ENCODE measurements at places on chromosomes 7 and 10.
A peak's percentile ranks its signal among the peaks of the same experiment; 100 is the strongest.

DNA sequence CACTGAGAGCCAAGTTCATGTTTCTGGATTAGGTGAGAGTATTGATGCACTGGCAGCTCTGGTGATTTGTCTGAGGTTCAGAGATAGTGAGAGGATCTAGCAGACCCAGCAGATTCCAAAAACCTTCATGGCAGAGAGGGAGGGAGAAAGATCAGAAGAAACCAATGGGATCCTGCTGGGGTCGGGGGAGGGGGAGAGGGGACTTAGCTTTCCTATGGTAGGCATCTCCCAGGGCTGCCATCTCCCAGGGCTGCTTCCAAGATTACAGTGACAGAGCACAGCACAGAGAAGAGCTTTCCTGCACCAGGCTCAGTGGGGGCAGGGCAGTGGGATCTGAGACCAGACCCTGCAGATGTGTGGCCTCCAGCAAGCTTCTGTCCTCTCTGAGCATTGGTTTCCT lies 76.8 kb upstream of the GDF10 start:
- DNase-seq = no peak

DNA sequence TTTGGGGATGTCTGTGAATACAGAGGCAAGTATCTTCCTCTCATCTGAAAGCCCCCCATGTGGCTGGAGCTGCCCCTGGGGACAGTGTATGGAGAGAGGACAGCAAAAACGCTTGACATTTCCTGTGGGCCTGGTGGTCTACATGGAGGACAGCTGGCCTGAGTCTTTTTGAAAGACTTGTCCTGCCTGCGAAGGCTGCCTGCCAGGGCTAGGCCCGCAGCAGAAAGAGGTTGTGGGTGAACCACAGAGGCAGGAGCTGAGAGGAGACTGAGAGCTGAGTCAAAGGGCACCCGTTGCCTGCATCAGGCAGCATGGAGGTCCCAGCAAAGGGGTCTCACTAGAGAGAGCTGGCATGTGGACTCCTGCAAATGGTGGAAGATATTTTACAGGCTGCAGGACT lies 66.4 kb downstream of the KAT6B start:
- DNase-seq = no peak

GRCh38 chr10:31929261-31930022 lies 811 bp upstream of the ARHGAP12 start:
- peak; percentile 20 for DNase-seq

- peak; percentile 39 for DNase-seq
Measured at GRCh38 chr7:36283711-36284130, 105.9 kb upstream of the ANLN start.

GRCh38 chr10:85786401-85786899 lies 580.1 kb downstream of the GRID1 start:
- no peak for DNase-seq

GRCh38 chr7:77831481-77831880 lies 32.9 kb downstream of the PHTF2 start:
- peak; percentile 21 for DNase-seq

DNA sequence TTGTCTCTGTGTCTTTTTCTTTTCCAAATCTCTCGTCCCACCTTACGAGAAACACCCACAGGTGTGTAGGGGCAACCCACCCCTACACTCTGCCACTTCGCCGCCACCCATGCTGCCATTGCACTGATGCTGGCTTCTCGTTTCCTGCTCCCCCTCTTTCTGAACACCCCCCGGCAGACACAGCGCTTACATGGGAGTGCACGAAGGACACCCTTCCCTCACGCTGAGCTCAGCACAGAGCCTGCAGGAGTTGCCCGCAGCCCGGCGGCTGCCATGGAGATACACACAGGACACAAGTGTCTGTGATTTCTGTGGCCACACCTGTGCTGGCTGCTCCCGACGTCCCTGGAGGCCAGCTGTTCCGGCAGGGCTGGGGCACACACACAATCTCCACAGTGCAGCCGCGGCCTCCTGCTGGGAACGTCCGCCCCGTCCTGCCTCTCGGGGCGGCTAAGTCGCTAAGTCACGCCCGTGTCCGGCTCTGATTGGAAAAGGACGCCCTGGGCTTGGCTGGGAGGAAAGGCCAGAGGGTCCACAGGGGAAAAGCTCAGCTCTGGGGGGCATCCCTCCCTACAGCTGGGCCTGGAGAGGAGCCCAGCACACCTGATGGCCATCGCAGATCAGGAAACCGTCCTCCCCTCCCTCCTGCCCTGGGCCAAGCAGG lies 349.8 kb downstream of the PTPRN2 start:
- no peak for DNase-seq

DNA sequence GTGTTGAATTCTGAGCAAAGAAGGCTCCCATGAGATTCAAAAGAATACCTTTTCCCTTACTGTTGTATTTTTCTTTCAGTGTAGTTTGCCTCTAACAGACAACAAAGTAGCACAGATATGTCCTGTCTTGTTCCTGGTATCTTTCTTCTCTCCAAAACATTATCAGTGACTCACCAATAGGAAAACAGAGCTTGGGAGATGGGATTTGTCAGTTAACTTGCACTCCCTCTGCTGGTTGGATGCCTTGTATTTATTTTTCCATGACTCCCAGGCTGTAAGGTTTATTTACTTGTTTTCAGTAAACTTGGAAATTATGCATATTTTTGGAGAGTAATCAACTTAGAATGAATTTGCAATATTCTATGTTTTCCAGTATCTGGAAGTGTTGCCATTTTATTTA lies 129.7 kb downstream of the SAMD9 start:
- DNase-seq = no peak

DNA sequence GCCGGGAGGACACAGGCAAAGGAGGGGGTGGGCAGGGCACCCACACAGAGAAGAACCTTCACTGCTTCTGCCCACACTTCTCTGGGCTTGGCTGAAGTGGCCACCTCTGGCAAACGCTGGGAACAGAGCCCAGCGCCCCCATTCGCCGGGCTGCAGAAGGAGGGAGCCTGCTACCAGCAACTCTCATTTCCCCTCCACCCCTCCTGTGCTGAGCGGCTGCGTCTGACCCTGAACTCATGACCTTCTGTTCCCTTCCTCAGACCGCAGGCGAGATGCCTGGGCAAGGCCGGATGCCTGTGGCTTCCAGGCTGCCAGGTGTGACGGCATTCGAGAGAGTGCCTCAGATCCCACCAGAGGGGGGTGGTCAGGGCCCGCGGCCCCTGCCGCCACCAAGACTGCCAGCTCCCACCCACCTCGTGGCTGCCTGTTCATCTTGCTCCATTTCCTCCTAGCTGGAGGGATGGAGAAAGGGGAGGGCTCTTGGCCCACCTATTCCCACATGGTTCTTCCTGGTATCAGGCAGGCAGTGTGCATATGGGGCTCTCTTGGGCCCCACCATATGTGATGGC lies 19.8 kb downstream of the DNAJB12 start:
- DNase-seq = peak; percentile 86

DNA sequence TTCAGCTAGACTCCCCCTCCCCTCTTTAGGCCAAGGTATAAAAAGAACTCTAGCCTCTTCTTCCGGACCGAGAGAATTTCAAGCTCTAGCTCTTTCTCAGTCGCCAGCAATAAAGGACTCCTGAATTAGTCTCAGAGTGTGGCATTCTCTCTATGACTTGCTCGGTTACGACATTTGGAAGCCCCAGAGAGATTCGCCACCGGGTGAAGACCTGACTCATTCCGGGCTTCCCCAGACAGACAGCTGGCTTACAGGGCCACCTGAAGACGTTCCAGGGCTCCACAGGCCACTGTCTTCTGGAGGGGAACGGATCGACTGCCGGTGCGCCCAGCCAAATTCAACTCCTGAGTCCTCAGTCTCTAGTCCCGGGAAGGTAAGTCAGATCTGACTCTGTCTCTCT lies at the start of gene AKR1B15:
AKR1B15 (plus strand) TSS at position 234 of the 400 bp plus-strand sequence. CDS start 15,510 bp downstream, outside the sequence.
- DNase-seq = no peak

DNA sequence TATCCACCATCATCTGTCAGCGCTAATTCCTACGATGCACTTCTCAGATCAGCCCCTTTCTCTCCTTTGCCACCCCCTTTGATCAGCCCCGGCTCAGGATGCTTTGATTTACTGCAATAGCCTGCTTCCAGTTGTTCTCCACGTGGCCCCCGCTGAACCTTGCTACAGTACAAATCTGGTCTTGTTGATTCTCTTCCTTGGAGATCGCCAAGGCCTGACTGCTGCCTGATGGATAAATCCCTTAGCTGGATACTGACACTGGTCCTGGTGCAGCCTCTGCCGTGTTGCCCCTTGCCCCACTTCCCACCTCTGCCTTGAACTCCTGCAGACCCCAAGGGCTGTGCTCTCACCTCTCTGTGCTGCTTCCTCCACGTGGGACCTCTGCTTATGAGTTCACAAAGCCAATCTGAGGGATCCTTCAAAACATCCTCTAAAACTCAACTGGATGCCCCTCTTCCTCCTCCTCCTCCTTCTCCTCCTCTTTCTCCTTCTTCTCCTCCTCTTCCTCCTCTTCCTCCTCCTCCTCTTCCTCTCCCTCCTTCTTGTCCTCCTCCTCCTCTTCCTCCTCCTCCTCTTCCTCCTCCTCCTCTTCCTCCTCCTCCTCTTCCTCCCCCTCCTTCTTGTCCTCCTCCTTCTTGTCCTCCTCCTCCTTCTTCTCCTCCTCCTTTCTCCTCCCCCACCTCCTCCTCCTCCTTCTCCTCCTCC lies 15.3 kb downstream of the PLXNA4 start:
- no peak for DNase-seq

GRCh38 chr10:10792681-10793080 lies 225.0 kb upstream of the CELF2 start:
- DNase-seq = no peak

- no peak for DNase-seq
Measured at GRCh38 chr7:46786221-46786954, 795.5 kb downstream of the TNS3 start.

DNA sequence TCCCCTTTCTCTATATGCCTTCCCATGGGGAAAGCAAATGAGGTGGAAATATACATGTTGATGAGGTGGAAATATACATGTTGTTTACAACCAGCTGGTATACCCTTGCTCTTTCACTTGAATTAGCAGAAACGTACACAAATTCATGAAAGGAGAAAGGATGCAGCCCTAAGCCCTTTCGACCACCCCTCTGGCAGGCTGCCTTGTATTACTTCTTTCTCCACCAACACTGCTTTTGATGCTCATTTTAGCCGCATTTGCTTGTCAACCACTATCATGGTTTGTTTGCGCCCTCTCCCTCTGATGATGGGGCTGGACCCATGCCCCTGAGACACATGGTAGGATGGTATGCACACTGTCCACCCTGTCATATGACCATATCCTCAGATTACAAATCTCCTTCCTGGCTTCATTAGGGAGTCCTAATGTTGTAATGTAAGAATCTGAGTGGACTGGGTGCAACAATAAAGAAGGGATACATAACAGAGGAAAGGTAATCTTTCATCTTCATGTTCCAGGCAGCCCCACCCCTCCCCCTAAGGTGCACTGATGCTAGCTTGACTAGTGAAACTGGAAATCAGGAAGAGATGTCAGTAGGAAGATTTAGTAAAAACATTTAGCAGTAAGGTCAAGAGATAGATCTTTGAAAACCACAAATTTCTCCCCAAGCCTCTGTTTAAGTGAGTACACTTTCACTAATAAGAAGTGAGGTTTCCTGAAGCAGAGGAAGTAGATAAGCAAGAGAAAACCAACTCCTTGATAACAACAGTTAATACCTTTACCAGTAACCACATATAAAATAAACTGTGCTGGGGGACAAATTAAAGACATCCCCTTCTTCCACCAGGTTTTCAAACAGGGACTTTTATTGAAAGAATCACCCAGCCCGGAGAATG lies 536.8 kb upstream of the NRP1 start:
- no peak for DNase-seq

GRCh38 chr10:74738985-74739567 lies 87.3 kb upstream of the KAT6B start:
- DNase-seq = peak; percentile 44

GRCh38 chr7:55173671-55174070 lies 154.9 kb downstream of the EGFR start:
- no peak for DNase-seq

GRCh38 chr10:29681676-29682448 lies 47.1 kb upstream of the SVIL start:
- DNase-seq = peak; percentile 80

DNA sequence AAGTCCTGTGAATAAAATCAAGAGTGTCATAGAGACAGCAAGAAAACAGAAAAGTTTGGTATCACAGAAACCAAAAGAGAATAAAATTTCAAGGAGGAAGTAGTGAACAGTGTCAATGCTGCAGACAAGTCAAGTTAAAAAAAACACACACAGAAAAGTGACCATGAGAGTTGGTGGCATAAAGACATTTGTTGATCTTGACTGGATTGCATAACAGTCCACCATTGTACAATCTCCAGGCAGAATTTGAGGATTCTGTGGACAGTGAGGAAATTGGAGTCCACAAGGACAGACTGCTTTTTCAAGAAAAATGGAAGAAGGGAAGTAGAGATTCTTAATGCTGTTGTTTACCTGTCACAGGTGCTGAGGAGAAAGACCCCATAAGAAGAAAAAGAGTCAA lies 412.5 kb downstream of the PLXDC2 start:
- DNase-seq = no peak

DNA sequence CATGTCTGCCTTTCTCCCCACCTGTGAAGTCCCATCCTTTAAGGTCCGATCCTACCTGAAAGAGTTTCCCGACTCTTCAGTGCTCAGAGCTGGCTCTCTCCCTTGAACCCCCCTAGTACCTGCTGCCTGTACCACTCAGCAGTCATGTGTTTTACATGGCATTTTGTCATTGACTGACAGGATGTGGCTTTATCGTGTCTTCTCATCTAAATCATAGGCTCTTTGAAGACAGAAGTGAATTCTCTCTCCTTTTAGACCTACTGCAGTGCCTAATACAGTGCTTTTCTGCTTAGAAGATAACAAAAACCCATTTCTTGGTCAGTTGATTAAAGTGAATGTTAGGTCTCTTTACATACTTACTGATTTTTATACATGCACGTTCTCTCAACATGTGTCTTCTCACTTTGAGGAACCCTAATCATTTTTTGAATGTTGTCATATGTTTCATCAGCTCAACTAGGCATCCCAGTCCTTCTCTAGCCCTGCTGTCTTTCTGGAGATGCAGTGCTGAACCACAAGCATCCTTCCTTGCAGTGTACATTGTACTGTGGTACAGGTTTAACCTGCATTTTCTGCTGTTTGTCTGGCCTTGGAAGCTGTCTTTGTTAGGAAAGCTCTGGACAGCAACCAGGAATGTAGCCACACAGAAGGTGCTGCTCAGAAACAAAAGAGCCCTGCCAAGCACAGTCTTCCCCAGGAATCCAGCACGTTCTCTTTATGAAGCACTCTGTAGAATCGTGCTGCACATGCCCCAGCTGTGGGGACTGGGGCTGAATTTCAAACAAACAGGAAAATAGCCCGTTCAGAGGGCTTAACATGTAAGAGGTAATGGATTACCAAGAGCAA lies 28.1 kb upstream of the LRRC4 start:
- DNase-seq = peak; percentile 31

DNA sequence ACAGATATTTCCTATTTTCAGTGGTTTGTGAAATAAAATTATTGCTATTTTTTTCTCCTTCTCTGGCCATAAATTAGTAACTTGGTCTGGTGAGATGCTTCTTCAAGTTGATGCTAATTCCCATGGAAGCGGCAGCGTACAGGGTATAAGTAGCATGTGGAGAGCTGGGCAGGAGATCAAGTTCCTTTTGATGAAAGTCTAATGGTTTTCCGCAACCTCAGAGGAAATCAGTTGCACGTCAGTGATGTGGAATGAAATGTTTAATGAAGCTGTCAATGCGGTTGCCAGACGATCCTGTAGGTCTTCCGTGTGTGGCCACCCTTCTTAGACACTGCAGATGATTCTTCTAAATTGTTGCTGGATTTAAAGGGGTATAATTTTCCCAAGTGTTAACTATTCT lies 236.4 kb upstream of the GRM3 start:
- no peak for DNase-seq
